Hematopoietic multipotent progenitor cell treated with erythropoietin and hydrocortisone succinate and interleukin-3 and kit ligand, for 17 days (in vitro differentiated cells): ENCODE measurements at places on chromosomes 1 and 21.

- no peak for DNase-seq
Measured at GRCh38 chr1:70438529-70438928, 27.5 kb downstream of the CTH start.

GRCh38 chr1:216531263-216532239 lies 108.3 kb upstream of the USH2A start:
- DNase-seq, result peak; percentile 41

- DNase-seq, result no peak
Measured at GRCh38 chr1:25019337-25020172, 89.5 kb upstream of the RUNX3 start.

GRCh38 chr1:112879834-112880233 lies 76.2 kb downstream of the SLC16A1 start:
- no peak for DNase-seq

GRCh38 chr1:168199056-168199455 lies 20.3 kb downstream of the TIPRL start:
- DNase-seq, result no peak

DNA sequence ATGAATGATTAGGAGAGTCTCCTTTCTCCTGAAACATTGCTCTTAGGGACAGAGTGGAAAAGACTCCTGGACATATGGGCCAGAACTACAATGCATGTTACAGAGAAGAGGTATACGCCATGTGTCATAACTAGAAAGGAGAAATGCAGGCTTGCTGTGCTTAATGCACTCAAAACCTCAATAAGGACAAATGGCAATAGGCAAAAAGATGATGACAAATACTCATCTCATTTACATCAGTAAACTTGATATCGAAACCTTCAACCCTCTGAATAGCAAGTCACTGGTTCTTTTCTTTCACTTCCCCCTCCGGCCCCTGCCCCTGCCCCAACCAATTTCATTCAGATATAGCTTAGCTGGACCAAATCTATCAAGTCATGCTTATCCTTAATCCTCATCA lies 1.9 kb upstream of the GPR88 start:
- DNase-seq, result no peak

DNA sequence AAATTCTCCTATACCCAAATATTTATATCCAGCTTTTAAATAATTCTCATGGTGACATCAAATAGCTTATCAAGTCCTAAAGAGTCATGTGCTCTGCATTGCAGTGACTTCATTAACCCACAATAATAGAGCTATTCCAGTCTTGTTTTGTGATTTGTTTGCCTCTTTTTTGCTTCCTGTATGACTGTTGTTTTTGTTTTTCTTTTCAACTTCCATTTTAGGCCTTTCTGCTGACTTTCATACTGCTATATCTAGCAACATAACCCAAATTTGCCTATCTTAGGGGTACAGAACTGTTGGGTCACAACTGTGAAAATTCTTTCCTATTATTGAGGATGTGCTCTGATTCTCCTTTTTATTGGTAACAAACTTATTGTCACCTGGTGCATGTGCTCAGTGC lies 30.3 kb downstream of the SPATA17 start:
- DNase-seq, result no peak

DNA sequence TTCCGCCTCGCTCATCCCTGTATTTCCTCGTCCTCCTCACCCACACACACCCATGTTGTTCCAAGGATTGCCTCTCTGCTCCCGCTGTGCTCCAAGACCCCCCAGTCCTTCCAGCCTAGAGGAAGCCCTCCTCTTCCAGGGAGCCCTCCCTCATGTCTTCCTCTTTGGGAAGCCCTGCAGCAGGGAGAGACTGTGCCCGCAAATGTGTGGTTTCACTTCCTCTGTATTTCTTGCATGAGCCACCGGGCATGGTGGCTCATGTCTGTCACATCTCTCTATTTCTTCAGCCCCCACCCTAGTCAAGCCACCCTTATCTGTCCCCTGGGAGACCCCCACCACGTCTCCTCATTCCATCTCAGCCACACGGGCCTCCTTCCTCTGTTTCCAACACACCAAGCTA lies 57.5 kb upstream of the PAX7 start:
- no peak for DNase-seq

DNA sequence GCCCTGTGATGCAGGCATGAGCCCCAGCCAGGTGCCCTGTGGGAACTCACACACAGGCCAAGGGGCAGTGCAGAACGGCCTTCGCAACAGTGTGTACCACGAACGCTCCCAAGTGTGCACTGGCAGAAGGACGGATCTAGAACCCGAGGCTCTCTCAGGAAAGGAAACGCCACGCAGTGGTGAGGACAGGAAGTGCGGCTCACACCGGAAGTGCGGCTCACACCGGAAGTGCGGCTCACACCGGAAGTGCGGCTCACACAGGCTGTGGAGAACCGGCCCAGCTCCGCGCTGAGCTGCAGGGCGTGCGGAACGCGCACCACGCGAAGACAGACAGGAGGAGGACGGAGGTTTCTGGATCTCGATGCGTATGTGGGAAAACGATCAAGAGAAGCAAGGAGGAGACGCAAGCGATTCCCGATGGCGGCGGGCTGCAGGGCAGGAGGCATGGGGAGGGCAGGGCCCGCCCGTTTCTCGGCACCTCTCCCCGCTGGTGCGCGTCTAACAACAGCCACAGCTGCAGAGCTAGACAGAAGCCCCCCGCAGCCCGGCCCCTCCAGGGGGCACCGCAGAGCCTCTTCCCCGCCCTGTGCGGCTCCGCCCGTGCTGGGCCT lies 35.9 kb upstream of the TMEM52 start:
- no peak for DNase-seq

GRCh38 chr1:38640371-38640770 lies 219.2 kb downstream of the RRAGC start:
- DNase-seq, result no peak

GRCh38 chr1:13492711-13493110 lies 21.1 kb downstream of the LRRC38 start:
- no peak for DNase-seq

DNA sequence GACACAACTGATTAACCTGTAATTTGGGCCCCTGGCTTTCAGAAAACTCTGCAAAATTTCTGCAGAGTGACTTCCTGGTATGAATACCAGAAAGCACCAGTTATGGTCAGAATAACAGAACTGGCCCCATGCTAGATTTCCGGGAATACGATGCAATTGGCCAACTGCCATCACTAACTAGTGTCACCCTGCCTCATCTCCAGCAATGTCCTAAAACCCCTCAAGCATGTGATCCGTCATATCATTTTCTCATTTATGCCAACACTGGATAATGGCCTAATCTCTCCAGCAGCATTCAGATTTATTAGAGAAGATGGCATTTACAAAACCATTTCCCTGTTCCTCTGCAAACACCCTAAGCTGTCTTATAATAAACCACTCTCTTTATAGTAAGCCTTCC lies 15.4 kb downstream of the KAZN start:
- no peak for DNase-seq

- DNase-seq, result no peak
Measured at GRCh38 chr1:78168306-78168705, 122.5 kb downstream of the GIPC2 start.

DNA sequence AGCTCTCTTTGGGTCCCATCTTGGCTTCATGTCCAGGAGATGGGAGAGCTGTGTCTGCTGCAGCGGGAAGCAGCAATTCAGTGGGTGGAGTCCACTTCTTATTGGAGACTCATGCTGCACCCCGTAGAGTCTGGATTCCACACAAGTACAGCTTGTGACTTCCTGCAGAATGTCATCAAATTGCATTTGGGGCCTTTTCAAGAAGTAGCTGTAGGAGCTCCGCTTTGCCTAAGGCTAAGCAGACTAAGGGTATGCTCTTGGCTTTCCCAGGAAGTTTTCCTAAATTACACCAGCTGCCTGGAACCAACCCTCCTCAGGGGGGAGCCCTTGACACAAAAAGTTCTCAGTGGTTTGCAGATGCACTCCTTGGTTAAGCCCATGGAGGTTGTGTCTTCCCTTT lies 5.7 kb upstream of the MOB3C start:
- peak; percentile 71 for DNase-seq

DNA sequence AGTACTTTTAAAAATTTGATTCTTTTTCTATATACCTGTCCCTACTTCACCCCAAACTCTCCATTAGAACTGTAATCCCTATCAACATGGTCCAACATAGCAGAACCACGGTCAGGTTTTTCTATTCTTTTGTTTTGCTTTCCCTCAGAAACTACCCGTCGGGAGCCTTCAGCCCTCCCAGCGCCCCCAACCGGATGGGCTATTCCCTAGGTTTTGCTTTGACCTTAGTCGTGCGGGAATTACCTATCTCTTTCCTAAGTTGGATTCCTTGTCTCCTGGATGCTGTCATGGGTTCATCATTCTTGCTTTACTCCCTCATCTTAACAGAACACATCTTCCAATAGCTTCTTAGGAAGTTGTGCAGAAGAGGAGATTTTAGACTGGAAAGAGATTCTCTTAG lies 97.5 kb upstream of the LBR start:
- DNase-seq, result no peak
